ENCODE measurements at places on chromosomes 5 and 9.

- DNase-seq = no peak
Measured at GRCh38 chr5:17619354-17619753, 9.2 kb downstream of the TAF11L12 start.

DNA sequence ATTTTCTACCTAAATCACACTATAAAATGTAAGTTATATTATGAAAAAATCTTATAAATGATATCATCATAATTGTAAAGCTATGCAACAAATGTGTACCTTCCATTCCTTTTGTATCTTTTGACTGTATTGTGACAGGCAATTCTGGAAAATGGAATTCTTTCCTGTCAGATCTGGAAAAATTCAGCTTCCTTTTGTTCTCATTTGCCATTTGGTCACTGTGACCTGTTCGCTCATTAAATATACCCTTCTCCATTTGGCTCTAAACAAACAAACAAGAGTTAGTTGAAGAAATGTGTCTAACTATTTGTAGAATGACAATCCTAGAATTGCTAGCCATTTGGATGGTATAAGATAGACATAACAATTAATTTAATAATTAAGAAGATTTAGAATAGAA, 62.7 kb downstream of the CDKL3 start:
- no peak for DNase-seq

DNA sequence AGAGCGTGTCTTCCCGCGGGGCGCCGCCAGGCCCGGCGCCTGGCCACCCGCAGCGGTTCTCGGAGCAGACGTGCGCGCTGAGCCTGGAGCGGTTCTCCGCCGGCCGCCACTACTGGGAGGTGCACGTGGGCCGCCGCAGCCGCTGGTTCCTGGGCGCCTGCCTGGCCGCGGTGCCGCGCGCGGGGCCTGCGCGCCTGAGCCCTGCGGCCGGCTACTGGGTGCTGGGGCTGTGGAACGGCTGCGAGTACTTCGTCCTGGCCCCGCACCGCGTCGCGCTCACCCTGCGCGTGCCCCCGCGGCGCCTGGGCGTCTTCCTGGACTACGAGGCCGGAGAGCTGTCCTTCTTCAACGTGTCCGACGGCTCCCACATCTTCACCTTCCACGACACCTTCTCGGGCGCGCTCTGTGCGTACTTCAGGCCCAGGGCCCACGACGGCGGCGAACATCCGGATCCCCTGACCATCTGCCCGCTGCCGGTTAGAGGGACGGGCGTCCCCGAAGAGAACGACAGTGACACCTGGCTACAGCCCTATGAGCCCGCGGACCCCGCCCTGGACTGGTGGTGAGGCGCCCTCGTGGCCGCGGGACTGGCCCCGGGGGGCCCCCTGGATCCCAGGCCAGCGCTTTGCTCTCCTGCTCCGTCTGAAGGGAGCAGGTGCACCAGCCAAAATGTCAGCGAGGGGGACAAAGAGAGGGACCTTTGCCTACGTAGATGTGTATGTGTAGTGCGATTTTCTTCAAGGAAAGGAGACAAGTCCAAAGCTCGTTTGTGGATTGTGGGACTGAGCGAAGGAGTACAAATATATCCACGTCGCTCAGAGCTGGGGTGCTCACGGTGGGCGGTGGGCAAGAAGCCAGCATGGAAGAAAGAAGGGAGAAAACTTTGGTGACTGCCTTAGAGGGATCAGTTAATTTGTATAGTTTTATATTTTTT, 19.5 kb downstream of the BTNL9 start:
- DNase-seq = no peak

DNA sequence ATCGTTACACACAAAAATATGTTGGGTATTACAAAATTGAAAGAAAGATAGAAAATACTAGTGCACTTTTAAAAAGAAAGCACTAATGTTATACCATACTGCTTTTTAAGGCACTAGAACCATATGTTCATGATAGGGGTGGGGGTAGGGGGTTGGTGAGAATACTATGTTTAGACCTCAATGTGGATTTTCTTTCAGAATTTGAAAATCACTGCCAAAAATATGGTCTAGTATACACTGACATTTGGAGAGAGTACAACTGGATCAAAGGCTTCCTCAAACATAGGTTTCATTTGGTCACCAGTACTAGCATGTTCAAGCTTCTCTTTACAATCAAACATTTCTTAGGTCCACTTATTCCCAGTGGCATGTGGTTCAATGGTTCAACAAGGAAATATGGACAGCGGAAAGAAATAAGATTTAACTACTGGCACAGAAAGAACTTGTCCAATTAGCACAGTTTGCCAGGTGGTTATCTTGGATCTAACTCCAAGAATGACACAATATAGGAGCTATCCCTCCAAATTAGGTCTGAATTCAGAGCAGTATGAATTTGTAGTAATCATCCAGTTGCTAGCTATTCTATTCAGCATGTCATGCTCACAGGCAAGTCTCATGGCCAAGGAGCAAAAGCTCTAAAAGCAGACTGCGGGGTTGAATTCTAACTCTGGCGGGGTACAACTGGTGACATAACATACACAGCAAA, 139.3 kb downstream of the SLC24A2 start:
- no peak for DNase-seq

DNA sequence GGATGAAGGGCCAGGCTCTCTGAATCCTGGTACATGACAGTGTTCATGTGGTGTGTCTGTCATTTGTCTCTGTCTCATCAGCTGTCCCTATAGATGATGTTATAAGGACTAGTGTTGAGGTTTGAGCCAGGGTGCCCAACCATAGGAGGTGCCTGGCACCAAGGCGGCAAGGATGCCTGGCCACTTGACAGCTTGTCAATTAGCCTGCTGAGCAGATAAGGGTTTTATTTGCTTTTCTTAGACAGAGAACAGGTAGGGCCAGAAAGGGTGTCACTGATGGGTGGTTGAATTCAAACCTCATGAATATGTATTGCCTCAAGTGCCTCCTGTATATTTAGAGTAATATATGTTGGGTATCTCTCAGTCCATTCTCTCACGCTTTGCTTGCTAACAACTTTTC, 30.1 kb upstream of the AUH start:
- DNase-seq = no peak

DNA sequence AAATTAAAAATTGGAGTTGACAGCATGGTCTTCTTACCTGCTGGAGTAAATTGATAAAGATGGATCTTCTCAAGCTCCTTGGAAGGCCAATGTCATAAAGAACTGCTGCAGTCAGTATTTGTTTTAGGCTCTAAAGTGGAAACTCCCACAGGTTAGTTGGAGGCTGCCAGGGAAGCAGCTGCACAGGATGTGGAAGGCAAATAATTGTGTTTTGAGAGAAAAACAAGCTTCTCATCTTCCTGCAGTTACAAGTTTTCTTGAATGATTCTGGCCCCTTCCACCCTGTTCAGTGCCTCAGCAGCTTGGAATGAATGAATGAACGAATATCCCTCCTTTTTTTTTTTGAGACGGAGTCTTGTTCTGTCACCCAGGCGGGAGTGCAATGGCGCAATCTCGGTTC, 13.9 kb downstream of the MROH2B start:
- DNase-seq = no peak

GRCh38 chr5:103428411-103428871, 134.1 kb downstream of the NUDT12 start:
- no peak for DNase-seq

GRCh38 chr5:113340537-113340936, 94.3 kb downstream of the TSSK1B start:
- DNase-seq = no peak

GRCh38 chr9:130933114-130934046, 5.7 kb downstream of the FIBCD1 start:
- DNase-seq = no peak

DNA sequence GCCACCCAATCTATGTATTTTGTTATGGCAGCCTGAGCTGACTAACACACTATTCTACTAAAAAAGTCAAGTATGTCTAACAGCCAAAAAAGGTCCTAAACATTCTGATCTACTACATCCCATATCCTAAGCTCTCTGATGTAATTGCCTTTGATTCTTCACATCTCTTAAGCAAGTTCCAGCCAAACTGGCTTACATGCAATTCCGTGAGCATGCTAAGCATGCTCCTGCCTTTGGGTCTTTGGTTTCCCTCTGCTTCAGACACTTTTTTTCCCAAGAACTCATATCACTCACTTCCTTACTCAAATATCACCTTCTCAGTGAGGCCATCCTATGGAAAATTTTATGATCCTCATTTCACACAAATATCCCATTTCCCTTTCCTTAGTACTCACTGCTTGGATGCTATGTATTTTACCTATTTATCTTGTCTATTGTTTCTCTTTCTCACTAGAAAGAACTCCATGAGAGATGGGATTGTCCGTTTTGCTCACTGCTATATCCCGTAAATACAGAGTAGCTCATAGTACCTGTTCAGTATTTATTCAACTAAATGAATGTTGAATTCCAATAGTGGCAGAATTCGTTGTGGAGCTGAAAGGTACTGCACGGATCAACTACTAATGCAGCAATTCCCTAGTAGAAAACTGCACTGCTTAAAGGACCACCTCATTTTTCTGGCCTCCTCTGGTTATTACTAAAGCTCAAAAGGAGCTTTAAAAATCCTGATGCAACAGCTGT, 2.3 kb upstream of the SLC12A2 start:
- no peak for DNase-seq

DNA sequence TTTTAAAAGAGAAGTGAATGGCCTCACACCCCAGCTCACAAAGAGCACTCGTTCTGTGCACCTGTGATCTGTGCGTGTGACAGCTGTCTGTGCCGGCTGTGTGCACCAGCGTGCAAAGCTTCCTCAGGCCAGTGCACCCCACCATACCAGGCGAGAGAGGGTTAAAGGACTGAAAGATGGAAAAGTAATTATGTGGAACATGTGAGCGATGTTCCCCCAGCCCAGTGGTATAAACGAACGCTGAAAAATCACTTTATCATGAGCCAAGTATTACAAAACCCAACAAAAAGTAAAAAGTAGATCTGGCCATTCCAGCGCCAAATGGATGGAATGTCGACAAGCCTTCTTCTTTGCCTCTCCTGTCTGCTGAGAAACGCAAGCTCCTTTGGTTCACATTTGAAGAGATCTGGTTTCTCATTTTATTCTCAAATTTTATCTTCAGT, 53.7 kb downstream of the IPPK start:
- DNase-seq = no peak

DNA sequence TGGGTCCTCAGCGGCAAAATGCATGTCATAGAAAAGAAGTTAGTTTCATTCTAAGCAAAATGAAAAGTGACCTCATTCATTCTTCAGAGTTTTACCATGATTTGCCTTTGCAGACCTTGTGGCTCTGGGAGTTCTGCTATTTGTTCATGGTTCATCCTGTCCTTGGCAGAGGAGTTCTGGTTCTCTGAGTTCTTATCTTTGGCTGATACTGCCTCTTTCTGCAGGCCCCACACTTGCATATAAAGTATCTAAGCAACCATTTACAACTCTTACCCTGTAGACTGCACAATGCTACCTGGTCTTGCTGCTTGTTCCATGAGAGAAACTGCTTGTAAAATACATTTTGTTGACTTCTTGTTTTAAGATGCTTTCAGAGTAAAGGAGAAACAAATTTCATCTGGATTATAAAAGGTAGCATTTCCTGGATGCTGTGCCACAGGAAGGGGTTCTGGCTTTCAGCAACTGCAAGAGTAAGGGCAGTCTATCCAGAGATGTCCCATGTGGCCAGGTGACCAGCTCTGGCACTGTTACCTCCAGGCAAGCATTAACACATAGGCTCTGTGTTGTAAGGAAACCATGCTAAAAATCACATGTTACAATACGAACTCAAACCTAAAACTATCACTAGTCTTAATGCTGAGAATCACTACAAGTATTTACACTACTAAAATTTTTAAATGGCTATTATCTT, 513.2 kb downstream of the SPOCK1 start:
- no peak for DNase-seq

- no peak for DNase-seq
Measured at GRCh38 chr5:45596320-45596719, 99.9 kb downstream of the HCN1 start.

DNA sequence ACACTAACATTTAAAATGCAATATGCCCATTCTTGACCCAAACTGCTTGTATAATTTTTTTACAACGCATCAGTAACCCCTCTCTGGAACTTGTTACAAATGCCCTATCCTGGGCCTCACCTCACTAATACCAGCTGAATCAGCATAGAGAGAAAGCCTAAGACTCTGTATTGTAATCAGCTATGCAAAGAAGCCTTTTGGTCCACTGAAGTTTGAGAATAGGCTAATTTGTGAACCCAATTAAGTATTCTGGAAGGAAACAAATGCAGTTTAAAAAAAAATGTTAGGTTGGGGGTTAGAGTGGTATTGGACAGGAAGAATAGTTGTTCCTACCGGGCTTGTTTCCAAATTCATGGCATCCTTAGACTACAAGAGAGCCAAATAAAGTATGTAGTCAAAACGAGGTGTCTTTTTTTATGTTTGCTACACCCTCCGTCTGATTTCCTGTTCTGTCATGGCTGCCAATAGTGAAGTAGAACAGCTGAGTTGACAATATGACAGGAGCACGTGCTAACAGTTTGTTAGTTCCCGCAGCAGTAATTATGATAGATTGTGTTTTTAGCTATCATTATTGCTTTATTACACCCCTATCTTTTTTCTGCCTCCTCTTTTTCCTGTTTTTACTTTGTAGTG, 1048.7 kb upstream of the NUDT12 start:
- DNase-seq = no peak

GRCh38 chr9:115225459-115226116, 107.6 kb upstream of the TNC start:
- no peak for DNase-seq

GRCh38 chr5:93384026-93384425, 197.0 kb downstream of the NR2F1-AS1 start:
- no peak for DNase-seq

DNA sequence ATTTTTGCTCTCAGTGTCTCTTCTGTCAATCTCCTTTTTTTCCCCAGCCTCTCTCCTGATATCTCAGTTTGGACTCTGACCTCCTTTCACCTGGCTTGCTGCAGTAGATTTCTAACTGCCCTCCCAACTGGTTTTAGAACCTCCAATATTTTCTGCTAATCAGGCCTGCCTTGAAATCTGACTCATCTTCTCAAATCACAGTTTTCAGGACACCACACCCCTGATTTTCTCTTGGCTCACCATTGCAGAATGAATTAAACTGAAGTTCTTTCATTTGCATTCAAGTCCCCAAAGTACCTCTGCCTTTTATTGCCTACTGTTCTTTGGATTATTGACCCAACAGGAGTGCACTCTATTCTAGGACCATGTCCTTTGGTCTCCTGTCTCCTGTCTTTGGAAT, 310.4 kb upstream of the TRPC7 start:
- no peak for DNase-seq

DNA sequence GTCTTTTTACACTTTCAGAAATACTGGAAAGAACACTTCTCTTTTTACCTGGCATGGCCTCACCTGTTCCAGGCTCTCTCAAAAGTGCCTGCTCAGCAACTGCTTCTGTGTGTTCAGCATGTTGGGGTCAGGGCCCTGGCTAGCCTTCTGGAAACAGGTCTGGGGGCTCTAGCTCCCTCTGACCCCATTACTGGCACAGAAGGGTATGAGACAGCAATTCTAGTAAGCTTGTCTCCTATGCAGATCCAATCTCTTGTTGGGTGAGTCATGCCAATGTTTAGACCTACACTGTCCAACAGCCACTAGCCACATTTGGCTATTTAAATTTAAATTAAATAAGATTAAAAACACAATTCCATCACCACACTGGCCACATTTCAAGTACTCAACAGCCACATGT, 80.8 kb downstream of the MAPKAP1 start:
- DNase-seq = no peak

GRCh38 chr9:4382722-4383317, 83.0 kb upstream of the GLIS3 start:
- DNase-seq = no peak
